SK-N-SH (cell line): ENCODE measurements at places on chromosomes 7 and 10. TPM values are rescaled to one million over a fixed set of nuclear protein-coding genes. Genes with fewer than 3 reads are reported as not detected.

ACSM6 gene
- polyA plus RNA-seq = not detected in 2 replicates

GRCh38 chr10:76301950-76302349 lies 870.5 kb downstream of the LRMDA start:
- no peak overlapping the region for H3K27ac ChIP-seq
- no peak overlapping the region for H3K4me3 ChIP-seq
- H3K36me3 ChIP-seq = no peaks in the 10 kb centered on the region
- no peaks in the 10 kb centered on the region for H3K27me3 ChIP-seq
- DNase-seq = no peak

GRCh38 chr10:110209926-110210673 lies 2.7 kb downstream of the MXI1 start:
- H3K36me3 ChIP-seq = no peaks in the 10 kb centered on the region
- DNase-seq = peak; percentile 82
- no peaks in the 10 kb centered on the region; the same call in 1 of the 2 replicates for H3K4me1 ChIP-seq
- peak overlapping the region; percentile 88 for H3K4me3 ChIP-seq
- no peaks in the 10 kb centered on the region for H3K27me3 ChIP-seq

DNA sequence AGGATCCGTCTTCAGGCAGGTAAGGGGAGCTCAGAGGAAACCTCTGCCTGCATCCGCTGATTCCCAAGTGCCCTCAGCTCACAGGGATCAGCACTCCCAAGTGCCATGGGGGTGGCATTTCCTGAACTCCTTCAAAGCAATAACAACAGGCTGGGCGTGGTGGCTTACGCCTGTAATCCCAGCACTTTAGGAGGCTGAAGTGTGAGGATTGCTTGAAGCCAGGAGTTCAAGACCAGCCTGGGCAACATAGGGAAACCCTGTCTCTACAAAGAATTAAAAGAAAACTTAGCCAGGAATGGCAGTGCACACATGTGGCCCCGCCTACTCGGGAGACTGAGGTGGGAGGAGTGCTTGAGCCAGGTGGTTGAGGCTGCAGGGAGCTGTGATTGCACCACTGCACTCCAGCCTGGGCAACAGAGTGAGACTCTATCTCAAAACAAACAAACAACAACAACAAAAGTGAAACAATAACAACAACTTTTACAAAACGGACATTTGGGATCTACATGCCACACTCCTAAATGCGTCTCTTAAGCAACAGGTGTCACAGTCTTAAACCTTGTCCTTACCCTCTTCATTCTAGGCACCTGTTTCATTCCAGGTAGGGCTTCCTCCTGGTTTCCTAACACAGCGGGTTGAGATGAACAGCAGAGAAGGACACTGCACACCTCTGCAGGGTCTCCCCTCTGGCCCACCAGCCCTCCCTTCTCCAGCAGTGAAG lies 73.8 kb downstream of the PAXIP1 start:
- no peaks in the 10 kb centered on the region for H3K36me3 ChIP-seq
- H3K27ac ChIP-seq = no peak overlapping the region
- no peaks in the 10 kb centered on the region for H3K4me1 ChIP-seq
- H3K27me3 ChIP-seq = no peaks in the 10 kb centered on the region

GRCh38 chr10:76969366-76969948 lies 668.2 kb downstream of the KCNMA1 start:
- no peaks in the 10 kb centered on the region for H3K27me3 ChIP-seq
- H3K27ac ChIP-seq = peak overlapping the region; percentile 100
- no peaks in the 10 kb centered on the region for H3K4me1 ChIP-seq
- peak; percentile 22 for DNase-seq
- H3K36me3 ChIP-seq = peaks cover 24% of the 10 kb centered on the region; the same call in 1 of the 2 replicates
- H3K4me3 ChIP-seq = no peak overlapping the region

DNA sequence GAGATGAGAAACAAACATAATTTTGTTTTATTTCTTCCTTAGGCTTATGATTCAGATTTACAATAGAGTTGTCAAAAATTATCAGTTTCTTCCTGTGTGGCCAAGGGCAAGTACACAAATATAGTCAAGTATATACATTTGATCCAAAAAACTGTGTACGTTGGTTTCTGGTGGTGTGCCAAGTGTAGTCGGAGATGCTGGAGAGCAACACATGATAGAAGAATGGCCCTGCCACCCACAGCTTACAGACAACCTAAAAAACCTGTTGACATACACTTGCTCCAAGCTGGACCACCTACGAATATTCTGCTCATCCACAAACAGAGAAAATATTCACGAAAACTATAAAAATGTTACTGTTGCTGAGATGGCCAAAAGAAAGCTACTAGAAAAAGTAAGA lies 890.8 kb upstream of the PHF14 start:
- no peak overlapping the region for H3K4me3 ChIP-seq
- no peaks in the 10 kb centered on the region for H3K4me1 ChIP-seq
- no peaks in the 10 kb centered on the region for H3K27me3 ChIP-seq
- no peaks in the 10 kb centered on the region for H3K36me3 ChIP-seq

DNA sequence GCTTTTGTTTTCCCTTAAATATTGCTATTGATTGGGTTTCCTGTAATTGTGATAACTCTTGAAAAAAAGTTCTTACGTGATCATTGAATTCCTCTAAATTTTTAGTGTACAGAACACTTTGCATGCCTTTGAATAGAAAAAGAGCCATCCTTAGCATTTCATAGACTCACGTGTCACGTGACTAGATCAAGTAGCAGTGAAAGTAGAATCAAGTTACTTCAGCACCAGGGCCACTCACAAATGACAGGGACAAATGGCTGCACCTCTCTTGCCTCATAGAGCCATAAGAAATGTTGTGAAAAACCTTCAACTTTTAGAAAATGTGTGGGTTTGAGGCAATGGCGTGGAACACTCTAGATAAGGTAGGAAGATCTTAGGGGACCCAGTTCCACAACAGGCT lies 203.8 kb downstream of the ZEB1 start:
- no peak overlapping the region for H3K27ac ChIP-seq
- no peak overlapping the region for H3K4me3 ChIP-seq
- H3K27me3 ChIP-seq = no peaks in the 10 kb centered on the region
- no peaks in the 10 kb centered on the region; the same call in 1 of the 2 replicates for H3K4me1 ChIP-seq

OPN1SW gene
- 0.05 TPM in 1 of 2 replicates, not detected in the other for polyA plus RNA-seq

DNA sequence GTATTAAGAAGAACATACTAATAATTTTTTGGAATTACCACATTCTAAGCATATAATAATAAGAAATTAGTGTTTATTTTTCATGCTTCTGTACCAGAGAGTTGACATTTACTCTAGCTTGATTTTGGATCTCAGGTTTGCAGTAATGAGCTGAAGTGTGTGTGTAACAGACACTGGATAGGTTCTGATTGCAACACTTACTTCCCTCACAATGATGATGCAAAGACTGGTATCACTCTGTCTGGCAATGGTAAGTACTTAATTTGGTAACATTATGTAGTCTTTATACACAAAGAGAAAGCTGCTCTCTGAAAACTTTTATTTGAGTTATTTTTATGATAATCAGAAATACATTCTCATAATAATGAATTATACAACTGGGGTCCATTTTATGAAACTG lies 54.1 kb downstream of the SRI start:
- H3K27me3 ChIP-seq = no peaks in the 10 kb centered on the region
- no peak for DNase-seq
- no peak overlapping the region for H3K27ac ChIP-seq
- H3K4me3 ChIP-seq = no peak overlapping the region
- H3K4me1 ChIP-seq = no peaks in the 10 kb centered on the region

DNA sequence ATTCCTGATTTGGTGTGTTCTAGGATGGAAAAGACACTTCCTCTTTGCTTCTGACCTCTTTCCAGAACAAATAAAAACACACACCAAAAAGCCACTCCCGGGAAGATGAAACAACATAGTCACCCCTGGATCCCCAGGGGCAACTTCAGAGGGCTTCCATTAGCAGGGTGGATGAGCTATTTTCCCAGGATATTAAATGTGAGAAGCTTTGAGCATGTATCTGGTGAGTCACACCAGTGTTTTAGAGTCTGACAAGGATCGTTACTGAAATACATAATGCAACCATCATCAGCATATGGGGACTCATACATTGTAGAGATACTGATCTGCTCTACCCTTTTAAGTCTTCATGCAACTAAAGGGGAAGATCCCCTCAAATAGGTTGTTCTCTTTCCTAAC lies 115.5 kb upstream of the ZNF438 start:
- no peak overlapping the region for H3K4me3 ChIP-seq
- DNase-seq = no peak
- H3K27ac ChIP-seq = peak overlapping the region; percentile 82

DNAJB12 gene
- polyA plus RNA-seq = 22.9 and 25.8 TPM in 2 replicates

LGI1 gene
- 0.03 TPM in 1 of 2 replicates, not detected in the other for polyA plus RNA-seq

DNA sequence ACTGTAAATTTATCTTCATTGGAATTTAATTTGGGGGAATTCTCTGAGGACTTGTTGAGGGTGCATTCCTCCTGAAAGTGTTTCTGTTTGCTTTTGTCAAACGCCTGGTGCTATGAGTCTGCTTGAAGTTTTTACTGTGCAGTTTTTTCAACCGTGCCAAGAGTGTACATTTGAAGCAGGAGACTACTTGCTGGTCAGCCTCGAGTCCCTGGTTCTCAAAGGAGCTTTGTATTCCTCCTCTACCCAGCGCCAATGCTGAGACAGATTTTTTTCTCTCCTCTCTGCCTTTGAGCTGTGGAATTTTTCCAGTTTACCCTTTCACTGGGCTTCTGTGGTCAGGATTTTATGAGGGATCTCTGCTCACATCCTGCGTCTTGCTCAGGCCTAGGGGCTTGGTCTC lies 62.1 kb downstream of the NPY start:
- H3K36me3 ChIP-seq = no peaks in the 10 kb centered on the region
- H3K27me3 ChIP-seq = no peaks in the 10 kb centered on the region
- H3K4me1 ChIP-seq = no peaks in the 10 kb centered on the region
- DNase-seq = no peak

- no peak overlapping the region for H3K27ac ChIP-seq
- no peak for DNase-seq
- H3K4me1 ChIP-seq = no peaks in the 10 kb centered on the region
- no peak overlapping the region for H3K4me3 ChIP-seq
Observed at GRCh38 chr10:59793919-59794318, 40.7 kb upstream of the MRLN start.

DNA sequence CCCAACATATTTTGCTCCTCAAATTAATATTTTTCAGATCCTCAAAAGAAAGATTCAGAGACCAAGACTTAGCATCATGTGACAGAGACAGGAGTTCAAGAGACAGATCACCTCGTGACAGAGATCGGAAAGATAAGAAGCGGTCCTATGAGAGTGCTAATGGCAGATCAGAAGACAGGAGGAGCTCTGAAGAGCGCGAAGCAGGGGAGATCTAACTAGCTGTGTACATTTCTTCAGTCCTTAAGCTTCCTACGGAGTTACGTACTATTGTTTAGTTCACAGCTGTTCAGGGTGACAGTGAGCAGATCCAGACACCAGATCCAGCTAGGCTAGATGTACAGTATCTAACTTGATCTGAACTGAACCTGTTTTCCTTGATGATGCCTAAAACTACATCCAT lies 61.3 kb downstream of the KLRG2 start:
- H3K36me3 ChIP-seq = peaks cover 53% of the 10 kb centered on the region
- H3K27ac ChIP-seq = peak overlapping the region; percentile 66
- no peak overlapping the region for H3K4me3 ChIP-seq
- H3K27me3 ChIP-seq = no peaks in the 10 kb centered on the region
- peak; percentile 77 for DNase-seq

DNA sequence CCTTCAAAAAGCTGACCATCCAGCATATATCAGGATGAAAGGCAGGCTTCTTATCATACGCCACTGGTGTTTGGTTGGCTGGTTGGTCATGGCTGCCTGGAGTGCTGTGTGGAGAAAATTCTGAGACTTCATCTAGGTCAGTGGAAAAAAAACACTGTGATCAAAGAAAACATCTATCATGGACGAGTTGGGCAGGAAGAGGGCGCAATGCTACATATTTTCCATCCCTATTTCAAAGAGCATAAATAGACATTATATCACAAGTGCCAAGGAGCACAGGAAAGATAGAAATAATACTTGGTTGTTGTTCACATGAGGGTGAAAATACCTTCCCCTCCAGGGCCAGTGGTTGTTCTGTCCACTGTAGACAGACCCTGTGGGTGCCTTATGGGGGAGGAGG lies 128.4 kb upstream of the PLPP4 start:
- no peak overlapping the region for H3K4me3 ChIP-seq
- no peaks in the 10 kb centered on the region for H3K27me3 ChIP-seq
- no peaks in the 10 kb centered on the region for H3K36me3 ChIP-seq
- no peak for DNase-seq
- H3K4me1 ChIP-seq = no peaks in the 10 kb centered on the region

GRCh38 chr7:86645676-86646276 lies 2.1 kb downstream of the GRM3 start:
- no peak overlapping the region for H3K4me3 ChIP-seq
- no peaks in the 10 kb centered on the region for H3K36me3 ChIP-seq
- H3K27me3 ChIP-seq = peaks cover 30% of the 10 kb centered on the region
- H3K27ac ChIP-seq = no peak overlapping the region
- peak; percentile 8 for DNase-seq

CALHM1 gene
- polyA plus RNA-seq = not detected in 2 replicates

- H3K4me1 ChIP-seq = no peaks in the 10 kb centered on the region
- peaks cover 3% of the 10 kb centered on the region for H3K36me3 ChIP-seq
- no peak for DNase-seq
- H3K4me3 ChIP-seq = no peak overlapping the region
- no peaks in the 10 kb centered on the region for H3K27me3 ChIP-seq
Observed at GRCh38 chr7:149505551-149505950, 7.9 kb upstream of the ZNF746 start.

DNA sequence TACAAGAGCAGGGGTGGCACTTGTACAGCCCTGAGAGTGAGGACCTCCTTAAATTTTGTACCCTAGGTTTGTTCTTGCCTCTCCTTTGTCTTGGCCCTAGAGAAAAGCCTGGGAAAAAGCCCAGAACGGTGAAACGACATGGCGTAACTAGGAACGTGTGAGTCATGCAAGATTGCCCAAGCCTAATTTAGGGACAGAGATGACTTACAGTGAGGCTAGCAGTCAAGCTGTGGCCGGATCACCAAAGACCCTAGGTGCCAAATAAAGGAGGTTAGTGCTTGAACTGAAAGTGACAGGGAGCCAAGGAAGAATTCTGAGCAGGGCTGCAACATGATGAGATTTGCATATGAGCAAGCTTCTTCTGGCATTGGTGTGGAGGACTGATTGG lies 25.1 kb downstream of the TBXAS1 start:
- DNase-seq = no peak
- no peaks in the 10 kb centered on the region for H3K36me3 ChIP-seq
- H3K27ac ChIP-seq = no peak overlapping the region

GRCh38 chr10:59047180-59047579 lies 129.3 kb upstream of the PHYHIPL start:
- H3K27ac ChIP-seq = no peak overlapping the region
- DNase-seq = no peak
- no peaks in the 10 kb centered on the region for H3K27me3 ChIP-seq
- H3K36me3 ChIP-seq = no peaks in the 10 kb centered on the region

PLEKHS1 gene
- polyA plus RNA-seq = not detected in 2 replicates
